ENCODE measurements at places on chromosomes 11 and 22.

GRCh38 chr11:128458321-128458720 lies 129.0 kb downstream of the ETS1 start:
- no peak overlapping the region for H3K4me3 ChIP-seq
- H3K27me3 ChIP-seq: no peaks in the 10 kb centered on the region
- H3K4me1 ChIP-seq: peaks cover 20% of the 10 kb centered on the region
- H3K27ac ChIP-seq: peak overlapping the region; percentile 79
- DNase-seq: no peak
- peaks cover 40% of the 10 kb centered on the region for H3K36me3 ChIP-seq

DNA sequence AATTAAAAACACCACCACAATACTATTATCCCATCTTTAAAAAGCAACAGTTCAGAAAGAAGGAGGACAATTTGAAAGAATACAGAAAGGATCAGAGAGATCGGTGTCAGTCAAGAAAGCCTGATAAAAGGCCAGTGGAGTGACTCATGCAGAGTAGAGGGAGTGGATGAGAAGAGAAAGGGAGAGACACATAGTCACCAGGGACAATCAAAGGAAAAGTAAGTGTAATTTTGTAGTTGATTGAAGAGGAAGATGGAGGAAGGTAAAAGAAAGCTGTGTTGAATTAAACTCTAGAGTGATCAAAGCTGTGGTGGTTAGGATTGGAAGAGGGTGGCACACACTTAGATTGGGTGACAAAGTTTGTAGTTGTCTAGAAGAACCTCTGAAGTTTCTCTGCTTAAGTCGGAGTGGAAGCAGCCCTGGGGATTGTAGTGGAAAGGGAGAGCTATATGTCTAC lies 14.1 kb downstream of the SPECC1L start:
- peaks cover 27% of the 10 kb centered on the region for H3K4me1 ChIP-seq
- no peak overlapping the region for H3K4me3 ChIP-seq
- H3K36me3 ChIP-seq: no peaks in the 10 kb centered on the region
- DNase-seq: no peak
- no peak overlapping the region for H3K27ac ChIP-seq

DNA sequence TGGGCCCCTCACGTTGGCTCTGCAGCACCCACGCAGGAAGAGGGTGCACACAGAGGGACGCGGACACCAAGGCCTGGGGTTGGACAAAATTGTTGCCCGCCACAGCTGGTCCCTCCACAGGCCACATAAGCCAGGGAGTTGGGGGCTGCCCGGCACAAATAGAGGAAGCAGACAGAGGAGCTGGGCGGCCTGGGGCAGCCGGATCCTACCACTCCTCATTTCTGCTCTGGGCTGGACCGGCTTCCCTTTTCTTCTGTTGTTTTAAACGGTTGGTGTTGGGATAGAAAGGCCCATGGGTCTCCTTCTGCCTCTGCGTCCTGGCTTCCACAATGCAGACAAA lies 36.4 kb upstream of the LINC01488 start:
- no peaks in the 10 kb centered on the region for H3K36me3 ChIP-seq
- H3K4me3 ChIP-seq: no peak overlapping the region
- peak overlapping the region; percentile 83 for H3K27ac ChIP-seq
- H3K27me3 ChIP-seq: no peaks in the 10 kb centered on the region
- peaks cover 48% of the 10 kb centered on the region for H3K4me1 ChIP-seq

GRCh38 chr11:121249039-121249663 lies 43.4 kb upstream of the SC5D start:
- H3K36me3 ChIP-seq: no peaks in the 10 kb centered on the region
- H3K4me3 ChIP-seq: no peak overlapping the region
- no peak overlapping the region for H3K27ac ChIP-seq
- H3K4me1 ChIP-seq: no peaks in the 10 kb centered on the region

- H3K36me3 ChIP-seq: no peaks in the 10 kb centered on the region
- no peak for DNase-seq
- peaks cover 23% of the 10 kb centered on the region for H3K27me3 ChIP-seq
- H3K4me3 ChIP-seq: no peak overlapping the region
- H3K4me1 ChIP-seq: peaks cover 3% of the 10 kb centered on the region
- no peak overlapping the region for H3K27ac ChIP-seq
Observed at GRCh38 chr11:44466531-44467205, 98.8 kb upstream of the CD82 start.

- no peaks in the 10 kb centered on the region for H3K27me3 ChIP-seq
- H3K36me3 ChIP-seq: no peaks in the 10 kb centered on the region
Observed at GRCh38 chr11:73194593-73194992, 23.5 kb upstream of the P2RY2 start.

- no peaks in the 10 kb centered on the region for H3K36me3 ChIP-seq
- H3K4me3 ChIP-seq: no peak overlapping the region
- no peak for DNase-seq
Observed at GRCh38 chr11:16289541-16289940, 66.8 kb downstream of the SOX6 start.

All from suprapubic skin (tissue), 4 donors.